ENCODE measurements at places on chromosomes 5 and 9. TPM values are rescaled to one million over a fixed set of nuclear protein-coding genes. Genes with fewer than 3 reads are reported as not detected.

DNA sequence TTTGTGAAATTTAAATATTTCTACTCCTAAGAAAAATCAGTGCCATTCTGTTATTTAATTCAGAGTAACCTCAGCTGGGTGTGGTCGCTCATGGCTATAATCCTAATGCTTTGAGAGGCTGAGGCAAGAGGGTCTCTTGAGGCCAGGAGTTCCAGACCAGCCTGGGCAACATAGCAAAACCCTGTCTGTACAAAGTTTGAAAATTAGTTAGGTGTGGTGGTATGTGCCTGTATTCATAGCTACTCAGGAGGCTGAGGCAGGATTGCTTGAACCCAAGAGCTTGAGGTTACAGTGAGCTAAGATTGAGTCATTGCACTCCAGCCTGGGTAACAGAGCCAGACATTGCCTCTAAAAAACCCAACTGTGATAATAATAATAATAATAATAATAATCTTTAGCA is 44.8 kb upstream of the CNTLN start:
- no peak for ATAC-seq

- ATAC-seq = peak; percentile 83
These were observed 112.5 kb upstream of the CD180 start for GRCh38 chr5:67308988-67309688.

GRCh38 chr9:86341007-86341491 is 13.2 kb downstream of the TUT7 start:
- no peak for ATAC-seq

- peak; percentile 62 for ATAC-seq
These were observed 6.4 kb upstream of the MEF2C start for GRCh38 chr5:88889189-88890069.

GRCh38 chr5:69129413-69129812 is 35.6 kb downstream of the SLC30A5 start:
- ATAC-seq = no peak

DNA sequence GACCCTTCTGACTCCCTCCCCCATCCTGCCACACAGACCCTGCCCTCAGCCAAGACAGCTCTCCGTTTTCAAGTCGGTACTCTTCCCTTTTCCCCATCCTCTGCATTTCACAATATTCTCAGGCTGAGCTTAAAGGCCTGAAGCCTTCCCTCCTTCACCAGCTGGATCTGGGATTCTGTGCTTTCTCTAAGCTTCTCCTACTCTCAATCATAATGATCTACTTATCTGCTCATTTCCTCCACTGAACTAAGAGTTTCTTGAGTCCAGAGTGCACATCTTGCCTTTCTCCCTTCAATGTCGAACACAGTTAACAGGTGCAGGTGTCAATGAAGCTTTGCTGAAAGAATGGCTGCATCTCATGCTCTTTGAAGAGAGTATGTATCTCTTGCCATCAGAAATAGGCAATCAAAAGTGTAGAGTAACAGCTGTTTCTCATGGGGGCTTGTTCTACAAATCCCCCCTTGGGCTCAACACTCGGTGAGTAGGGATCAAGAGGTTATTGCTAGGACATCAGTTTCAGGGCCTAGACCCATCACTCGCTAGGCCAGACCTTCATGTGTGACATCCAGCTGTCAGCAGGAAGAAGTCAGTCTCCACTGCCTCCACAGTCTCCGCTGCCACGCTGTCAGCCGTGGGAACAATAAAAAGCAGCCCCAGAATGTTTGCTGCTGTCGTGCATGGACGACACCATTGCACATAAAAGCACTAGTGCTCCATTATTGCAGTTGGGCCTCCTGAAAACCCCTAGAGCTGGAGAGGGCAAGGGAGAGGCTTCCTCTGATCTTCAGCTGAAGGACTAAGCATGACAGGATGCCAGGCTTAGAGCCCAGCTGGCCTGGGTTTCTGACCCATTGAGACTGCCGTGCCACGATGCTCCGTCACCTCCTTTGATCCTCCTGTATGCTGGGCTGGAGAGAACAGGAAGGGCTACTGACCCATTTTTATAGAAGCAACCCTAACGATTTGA is 23.7 kb downstream of the TRAF1 start:
- ATAC-seq = no peak

GRCh38 chr5:78779771-78780616 is 131.4 kb upstream of the LHFPL2 start:
- ATAC-seq = peak; percentile 44

DNA sequence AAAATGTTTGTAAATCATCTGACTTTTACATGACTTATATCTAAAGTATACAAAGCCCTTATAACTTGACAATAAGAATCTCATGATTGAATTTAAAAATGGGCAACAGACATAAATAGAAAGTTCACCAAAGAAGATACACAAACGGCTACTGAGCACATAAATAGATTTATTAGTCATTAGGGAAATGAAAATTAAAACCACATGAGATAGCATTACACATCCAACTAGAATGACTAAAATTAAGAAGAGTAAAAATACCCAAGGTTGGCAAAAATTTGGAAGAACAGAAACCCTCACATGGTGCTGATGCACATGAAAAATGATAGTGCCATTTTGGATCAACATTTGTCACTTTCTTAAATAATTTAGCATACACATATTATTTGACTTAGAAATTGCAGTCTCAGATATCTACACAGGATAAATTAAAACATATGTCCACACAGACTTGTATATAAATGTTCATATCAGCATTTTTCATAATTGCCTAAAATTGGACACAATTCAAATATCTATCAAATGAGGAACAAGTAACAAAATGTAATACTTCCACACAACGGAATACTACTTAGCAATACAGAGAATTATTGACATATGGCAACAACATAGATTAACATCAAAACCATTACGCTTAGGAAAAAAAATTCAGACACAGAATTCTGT is 359.1 kb upstream of the DAB2 start:
- ATAC-seq = no peak

GRCh38 chr9:98323051-98323830 is 67.8 kb upstream of the TBC1D2 start:
- ATAC-seq = no peak

DNA sequence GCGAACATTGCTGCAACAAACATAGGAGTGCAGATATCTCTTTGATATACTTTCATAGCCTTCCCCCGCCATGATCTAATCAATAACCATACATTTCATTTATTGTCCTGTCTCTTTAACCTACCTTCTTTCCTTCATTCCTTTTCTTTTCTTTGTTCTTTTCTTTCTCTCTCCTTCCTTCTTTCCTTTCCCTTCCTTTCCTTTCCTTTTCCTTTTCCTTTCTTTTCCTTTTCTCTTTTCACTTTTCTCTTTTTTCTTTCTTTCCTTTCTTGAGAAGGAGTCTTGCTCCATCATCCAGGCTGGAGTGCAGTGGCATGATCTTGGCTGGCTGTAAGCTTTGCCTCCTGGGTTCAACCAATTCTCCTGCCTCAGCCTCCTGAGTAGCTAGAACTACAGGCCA is 100.3 kb downstream of the UNC13B start:
- ATAC-seq = no peak

DNA sequence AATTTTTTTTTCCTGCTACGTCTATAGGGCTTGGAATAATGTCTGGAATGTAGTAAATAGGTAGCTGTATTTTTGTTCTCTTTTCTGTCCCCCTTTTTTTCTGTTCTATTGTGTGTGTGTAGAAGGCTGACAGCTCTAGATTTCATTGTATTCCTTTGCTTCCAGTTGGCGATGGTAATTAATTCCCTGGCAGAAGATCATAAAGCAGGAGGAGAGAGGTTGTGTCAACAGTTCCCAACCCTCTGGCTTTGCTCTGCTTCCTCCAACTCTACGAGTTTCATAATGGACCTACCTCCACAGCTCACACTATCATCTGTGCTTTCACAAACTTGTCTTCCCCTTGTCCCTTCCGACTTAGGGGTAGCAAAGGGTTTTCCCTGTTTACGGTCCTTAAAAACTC is 117.9 kb upstream of the CDH18 start:
- ATAC-seq = no peak

- no peak for ATAC-seq
These were observed 47.1 kb downstream of the ST8SIA4 start for GRCh38 chr5:100855937-100856430.

GRCh38 chr5:127040796-127041520 is 10.6 kb upstream of the MARCHF3 start:
- ATAC-seq = peak; percentile 92

GRCh38 chr9:136725612-136726011 is 13.2 kb downstream of the DIPK1B start:
- peak; percentile 27 for ATAC-seq

DNA sequence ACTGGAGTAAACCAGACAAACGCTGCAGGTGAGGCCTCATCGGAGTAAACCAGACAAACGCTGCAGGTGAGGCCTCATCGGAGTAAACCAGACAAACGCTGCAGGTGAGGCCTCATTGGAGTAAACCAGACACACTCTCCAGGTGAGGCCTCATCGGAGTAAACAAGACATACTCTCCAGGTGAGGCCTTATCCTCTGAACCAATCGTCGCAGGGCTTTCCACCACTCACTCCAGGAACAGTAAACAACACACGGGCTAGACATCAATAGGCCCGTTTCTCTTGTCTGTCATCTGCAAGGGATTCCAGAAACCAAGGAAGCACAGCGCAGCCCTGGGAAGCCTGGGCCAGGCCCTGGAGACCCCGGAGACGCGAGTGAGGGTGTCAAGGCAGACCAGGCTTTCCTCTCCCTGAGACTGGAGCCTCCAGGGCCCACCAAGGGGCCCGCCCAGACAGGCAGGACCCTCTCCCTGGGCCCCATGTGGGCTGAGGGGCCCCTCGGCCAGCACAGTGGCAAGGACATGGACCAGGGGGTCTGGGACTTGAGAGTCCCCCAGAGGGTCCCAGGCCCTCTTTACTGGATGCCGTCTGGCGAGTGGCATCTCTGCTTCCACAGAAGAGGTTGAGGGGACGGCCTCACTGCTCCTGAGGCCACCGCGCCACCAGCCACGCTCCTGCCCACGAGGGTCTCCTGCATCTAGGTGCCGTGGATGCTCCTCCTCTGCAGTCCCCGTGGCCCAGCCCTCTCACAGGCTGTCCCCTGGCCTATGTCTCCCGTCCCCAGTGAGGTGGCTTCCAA is 26.4 kb upstream of the NSMF start:
- ATAC-seq = no peak

GRCh38 chr5:87141544-87141943 is 126.1 kb upstream of the RASA1 start:
- no peak for ATAC-seq

- no peak for ATAC-seq
These were observed 54.7 kb downstream of the ESM1 start for GRCh38 chr5:54930736-54931135.

GRCh38 chr9:114893221-114894010 is 37.0 kb downstream of the TNFSF8 start:
- no peak for ATAC-seq

GRCh38 chr9:114574438-114574837 is 13.1 kb upstream of the ATP6V1G1 start:
- no peak for ATAC-seq

- ATAC-seq = no peak
These were observed 105.3 kb upstream of the FCN2 start for GRCh38 chr9:134775081-134775951.

GRCh38 chr9:79604921-79605562 is 33.3 kb downstream of the TLE4 start:
- peak; percentile 87 for ATAC-seq

- no peak for ATAC-seq
These were observed 4.1 kb upstream of the CCNG1 start for GRCh38 chr5:163433271-163433670.

- no peak for ATAC-seq
These were observed 117.1 kb upstream of the IRX4 start for GRCh38 chr5:1999794-2000193.

Gene GHR
- total RNA-seq = 2.4 TPM

Gene RIGI
- total RNA-seq = 5.6 TPM

Gene BICD2
- total RNA-seq = 63.7 TPM

Gene CDX1
- not detected for total RNA-seq

Gene GDNF
- 0.80 TPM for total RNA-seq

Gene RASGRF2
- total RNA-seq = 1.1 TPM

Gene CCNO
- total RNA-seq = 2.2 TPM

Gene F2RL2
- total RNA-seq = 0.20 TPM

Data from esophagus mucosa (tissue), 1 donor.